WTC11 (cell line): ENCODE measurements at places on chromosomes 3 and 15. TPM values are rescaled to one million over a fixed set of nuclear protein-coding genes. Genes with fewer than 3 reads are reported as not detected.
A peak's percentile ranks its signal among the peaks of the same experiment; 100 is the strongest.

DNA sequence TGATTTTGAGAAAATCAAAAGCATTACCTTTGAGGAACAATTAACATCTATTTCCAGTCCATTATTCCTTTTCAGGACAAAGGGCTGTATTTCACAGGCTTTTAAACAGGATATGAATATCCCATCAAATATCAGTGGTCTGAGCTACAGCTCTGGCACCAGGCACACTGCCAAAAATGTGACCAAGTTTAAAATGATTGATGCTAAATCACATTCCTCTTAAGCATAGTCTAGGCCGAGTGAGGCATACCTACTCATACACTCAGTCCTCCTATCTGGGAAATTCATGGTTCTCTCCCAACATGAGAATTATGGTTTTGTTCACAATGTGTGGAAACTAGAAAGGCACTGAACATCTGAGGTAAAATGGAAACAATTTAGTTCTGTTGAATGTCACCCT, 683.5 kb downstream of the TUSC7 start:
- DNase-seq, result no peak

DNA sequence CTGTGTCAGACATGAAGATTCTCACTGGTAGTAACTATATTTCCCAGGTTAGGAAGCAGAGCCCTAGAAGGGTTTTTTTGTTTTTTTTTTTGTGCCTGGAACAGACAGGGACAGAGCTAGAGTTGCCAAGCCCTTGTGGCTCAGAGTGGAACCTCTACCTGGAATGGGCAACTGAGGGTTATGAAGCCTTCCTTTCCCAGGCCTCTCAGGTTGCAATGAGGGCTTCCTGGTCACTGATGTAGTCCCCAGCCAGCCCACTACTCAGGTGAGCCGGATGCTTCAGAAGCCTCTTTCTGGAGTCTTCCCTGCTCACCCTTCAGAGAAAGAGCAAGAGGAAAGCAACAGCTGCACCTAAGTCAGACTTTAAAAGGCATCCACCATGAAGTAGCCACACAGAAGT, 48.8 kb upstream of the MANF start:
- DNase-seq, result peak; percentile 23

DNA sequence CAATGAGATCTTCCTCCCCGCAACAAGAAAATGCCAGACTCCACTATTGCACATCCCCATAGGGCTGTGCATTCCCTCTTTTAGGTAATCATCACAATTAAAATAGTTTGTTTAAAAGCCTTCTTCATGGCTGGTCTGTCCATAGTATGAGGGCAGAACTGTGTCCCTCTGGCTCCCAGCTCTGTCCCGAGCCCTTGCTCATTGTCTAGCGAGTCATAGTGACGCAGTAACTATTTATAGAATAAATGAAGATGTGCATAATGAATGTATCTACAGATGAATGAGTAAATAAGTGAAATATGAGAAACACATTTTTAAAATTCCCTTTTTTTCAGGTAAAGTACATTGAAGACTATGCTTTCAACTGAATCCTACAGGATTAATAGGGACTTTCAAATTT, 128.4 kb upstream of the TMC3 start:
- DNase-seq, result no peak

DNA sequence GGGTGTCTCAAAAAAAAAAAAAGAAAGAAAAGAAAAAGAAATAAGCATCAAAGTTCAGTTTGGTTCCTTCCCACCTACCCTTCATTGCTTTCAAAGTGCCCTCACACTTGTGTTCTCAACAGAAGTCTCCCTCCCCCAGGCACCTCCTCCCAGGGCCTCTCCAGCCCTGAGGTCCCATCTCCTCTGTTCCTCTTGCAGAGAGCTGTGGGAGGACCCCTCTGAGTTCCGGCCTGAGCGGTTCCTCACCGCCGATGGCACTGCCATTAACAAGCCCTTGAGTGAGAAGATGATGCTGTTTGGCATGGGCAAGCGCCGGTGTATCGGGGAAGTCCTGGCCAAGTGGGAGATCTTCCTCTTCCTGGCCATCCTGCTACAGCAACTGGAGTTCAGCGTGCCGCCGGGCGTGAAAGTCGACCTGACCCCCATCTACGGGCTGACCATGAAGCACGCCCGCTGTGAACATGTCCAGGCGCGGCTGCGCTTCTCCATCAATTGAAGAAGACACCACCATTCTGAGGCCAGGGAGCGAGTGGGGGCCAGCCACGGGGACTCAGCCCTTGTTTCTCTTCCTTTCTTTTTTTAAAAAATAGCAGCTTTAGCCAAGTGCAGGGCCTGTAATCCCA, 6.1 kb downstream of the CYP1A2 start:
- no peak for DNase-seq

DNA sequence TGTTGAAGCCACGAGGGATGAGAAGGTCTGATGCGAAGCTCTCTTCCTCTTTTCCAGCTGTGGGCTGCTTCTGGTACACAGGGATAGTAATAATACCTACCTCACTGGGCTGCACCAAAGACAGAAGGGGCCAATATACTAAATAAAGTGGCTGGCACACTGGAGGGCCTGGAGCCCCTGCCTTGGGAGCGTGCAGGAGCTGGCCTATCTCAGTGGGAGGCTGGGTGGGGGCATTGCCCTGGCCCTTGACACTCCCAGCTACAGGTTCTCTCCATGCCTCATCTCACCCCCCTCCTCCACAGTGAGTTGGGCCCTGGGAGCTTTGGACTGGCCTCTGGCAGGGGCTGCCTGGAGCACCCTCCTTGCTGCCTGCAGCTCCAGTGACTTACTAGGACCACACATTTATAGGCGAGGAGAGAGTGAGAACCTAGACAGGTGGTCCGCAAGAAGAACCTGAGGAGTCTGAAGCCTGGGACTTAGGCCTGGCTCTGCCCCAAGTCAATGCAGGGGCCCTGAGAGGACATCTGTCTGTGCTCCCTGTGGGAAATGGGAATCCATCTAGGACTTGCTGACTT, 1.6 kb downstream of the NOX5 start:
- no peak for DNase-seq

GRCh38 chr3:120471643-120472042, 20.9 kb upstream of the FSTL1 start:
- DNase-seq, result no peak

DNA sequence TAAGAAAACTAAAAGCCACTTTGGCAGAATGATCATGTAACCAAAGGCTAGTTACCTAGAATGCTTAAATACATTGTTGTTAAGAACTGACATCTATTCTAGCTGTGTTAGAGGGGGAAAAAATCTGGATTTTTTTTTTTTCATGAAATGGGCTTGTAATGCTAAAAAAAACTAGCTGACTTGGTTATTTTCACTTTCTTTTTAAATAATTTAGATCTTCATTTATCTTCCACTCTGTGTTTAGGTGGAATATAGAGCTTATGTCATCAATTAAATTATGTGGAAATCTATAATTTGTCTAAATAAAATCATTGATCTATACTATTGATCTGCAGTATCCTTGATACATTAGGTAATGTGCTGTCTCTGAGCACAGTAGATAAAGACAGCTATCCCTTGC, 217.4 kb downstream of the TCF12 start:
- no peak for DNase-seq

DNA sequence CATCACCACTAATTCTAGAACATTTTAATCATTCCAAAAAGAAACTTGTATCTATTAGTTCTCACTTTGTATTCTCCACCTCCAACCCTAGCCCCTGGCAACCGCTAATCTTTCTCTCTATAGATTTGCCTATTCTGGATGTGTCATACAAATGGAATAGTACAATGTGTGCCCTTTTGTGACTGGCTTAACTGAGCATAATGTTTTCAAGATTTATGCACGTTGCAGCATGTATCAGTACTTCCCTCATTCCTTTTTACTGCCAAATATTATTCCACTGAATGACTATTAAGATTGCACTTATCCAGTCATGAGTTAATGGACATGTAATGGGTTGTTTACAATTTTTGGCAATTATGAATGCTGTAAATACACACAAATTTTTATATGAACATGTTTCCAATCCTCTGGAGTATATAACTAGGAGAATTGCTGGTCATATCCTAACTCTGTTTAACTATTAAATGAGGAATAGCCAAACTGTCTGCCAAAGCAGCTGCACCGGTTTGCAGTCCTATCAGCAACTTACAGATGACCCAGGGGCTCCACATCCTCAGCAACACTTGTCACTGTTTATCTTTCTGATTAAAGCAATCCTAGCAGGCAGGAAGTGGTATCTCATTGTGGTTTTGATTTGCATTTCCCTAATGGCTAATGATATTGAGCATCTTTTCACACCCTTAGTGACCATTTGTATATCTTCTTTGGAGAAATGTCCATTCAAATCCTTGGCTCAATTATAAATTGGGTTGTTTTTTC, 42.9 kb downstream of the DCUN1D1 start:
- DNase-seq, result no peak

DNA sequence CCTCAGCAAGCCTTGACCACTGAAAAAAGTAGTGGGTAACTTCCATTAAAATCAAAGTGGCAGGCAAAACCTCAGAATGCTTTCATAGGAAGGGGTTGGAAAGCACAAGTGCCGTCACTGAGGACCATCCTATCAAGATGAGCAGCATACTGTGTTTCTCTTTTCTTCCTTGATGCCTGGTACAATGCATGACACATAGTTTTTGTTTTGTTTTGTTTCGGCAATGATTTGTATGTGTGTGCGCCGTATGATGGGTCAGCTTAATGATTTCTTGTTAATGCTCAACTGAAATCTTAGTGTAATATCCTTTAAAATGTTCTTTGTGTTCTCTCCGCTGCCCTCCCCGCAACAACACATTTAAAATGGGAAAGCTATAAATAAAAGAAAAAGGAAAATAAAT, 476.4 kb upstream of the KCNMB2 start:
- DNase-seq, result no peak

- no peak for DNase-seq
Observed at GRCh38 chr3:197836244-197836643, 45.2 kb downstream of the LRCH3 start.

DNA sequence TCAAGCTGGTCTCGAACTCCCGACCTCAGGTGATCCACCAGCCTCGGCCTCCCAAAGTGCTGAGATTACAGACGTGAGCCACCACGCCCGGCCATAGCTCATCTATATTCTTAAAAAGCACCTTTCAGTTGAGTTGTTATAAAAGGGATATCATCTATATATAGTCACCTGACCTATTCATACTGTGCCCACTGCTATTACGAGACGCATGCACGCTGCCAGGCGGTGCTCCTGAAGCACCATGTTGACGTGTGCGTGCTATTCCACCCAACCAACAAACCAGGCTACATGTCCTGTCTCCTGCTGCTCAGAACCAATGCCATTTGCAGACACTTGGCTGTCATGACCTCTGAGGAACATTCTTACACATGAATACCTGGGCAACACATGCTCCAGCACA, 17.6 kb downstream of the CYFIP1 start:
- no peak for DNase-seq

DNA sequence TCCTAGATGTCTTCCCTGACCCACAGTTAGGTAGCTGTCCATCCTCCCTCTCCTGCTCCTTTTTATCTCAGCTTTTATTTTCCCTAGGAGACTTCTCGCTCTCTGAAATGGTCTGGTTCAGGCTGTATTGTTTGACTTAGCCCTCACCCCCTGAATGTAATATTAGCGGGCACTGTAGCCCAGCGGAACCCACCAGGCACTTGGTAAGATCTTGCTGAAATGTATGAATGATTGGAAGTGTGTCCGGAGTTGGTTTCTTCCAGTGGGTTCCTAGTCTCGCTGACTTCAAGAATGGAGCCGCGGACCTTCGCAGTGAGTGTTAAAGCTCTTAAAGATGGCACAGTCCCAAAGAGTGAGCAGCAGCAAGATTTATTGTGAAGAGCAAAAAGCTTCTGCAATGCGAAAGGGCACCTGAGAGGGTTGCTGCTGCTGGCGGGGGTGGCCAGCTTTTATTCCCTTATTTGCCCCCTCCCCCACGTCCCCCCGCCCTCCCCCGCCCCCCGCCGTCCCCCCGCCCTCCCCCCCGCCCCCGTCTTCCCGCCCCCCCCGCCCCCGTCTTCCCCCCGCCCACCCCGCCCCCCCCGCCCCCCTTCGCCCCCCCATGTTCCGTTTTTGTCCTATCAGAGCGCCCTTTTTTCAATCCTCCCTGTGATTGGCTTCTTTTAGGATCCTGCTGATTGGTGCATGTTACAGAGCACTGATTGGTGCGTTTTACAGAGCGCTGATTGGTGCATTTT, 694 bp upstream of the EEFSEC start:
- DNase-seq, result no peak

DNA sequence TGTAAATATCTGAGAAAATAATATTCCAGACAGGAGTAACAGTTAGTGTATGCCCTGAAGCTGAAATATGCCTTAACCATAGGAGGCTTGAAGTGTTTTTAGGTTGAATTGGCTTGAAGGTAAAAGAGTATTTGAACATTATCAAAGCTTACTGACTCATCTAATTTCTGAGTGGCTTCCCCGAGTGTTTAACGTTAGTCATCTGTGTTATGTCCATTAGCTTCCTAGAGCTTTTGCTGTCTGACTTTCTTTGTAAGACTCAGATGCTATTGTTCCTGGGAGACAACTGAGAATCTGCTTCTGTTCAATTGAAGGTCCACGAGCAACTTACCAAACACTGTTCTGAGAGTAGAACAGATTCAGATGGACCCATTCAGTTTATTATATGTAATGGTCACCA, 656.8 kb upstream of the NECTIN3 start:
- DNase-seq, result no peak

DNA sequence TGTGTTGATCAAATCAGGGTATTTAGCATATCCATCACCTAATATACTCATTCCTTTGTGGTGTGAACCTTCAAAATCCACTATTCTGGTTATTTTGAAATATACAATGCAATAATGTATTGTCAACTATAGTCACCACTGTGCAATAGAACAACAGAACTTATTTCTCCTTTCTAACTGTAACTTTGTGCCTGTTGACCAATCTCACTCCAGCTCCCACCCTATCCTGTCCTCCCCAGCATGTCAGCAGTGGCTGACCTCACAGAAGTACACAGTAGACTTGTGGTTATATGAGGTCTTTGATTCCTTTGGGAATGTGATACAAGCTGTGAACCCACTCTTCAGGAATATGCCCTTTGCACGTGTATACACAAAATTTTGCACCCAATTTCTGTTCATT, 64.2 kb downstream of the ECT2 start:
- no peak for DNase-seq

GRCh38 chr15:22895465-22896190, 57.2 kb downstream of the NIPA2 start:
- no peak for DNase-seq

GRCh38 chr15:28107904-28108275, 8.8 kb upstream of the OCA2 start:
- no peak for DNase-seq

Gene MCF2L2
- 7.3 to 9.0 TPM (median 7.5 TPM) in 3 replicates for total RNA-seq

Gene POLR2M
- total RNA-seq, result 78.6 to 85.5 TPM (median 84.4 TPM) in 3 replicates

Gene LRRN1
- 114 to 124 TPM (median 121 TPM) in 3 replicates for total RNA-seq

Gene CPNE9
- total RNA-seq, result 3.2 to 6.6 TPM (median 6.0 TPM) in 3 replicates

Gene LRTM1
- not detected in 3 replicates for total RNA-seq

Gene IREB2
- 86.0 to 89.5 TPM (median 89.3 TPM) in 3 replicates for total RNA-seq

Gene C3orf70
- total RNA-seq, result 0.64 to 0.70 TPM (median 0.69 TPM) in 3 replicates

Gene DRD3
- 0.11 to 0.27 TPM (median 0.17 TPM) in 3 replicates for total RNA-seq

Gene FEZF2
- total RNA-seq, result not detected in 3 replicates

Gene SEC11A
- 214 to 228 TPM (median 217 TPM) in 3 replicates for total RNA-seq
